Keratinocyte (primary cell): ENCODE measurements at places on chromosomes 3 and 15.

- no peaks in the 10 kb centered on the region for H3K27me3 ChIP-seq
- H3K4me1 ChIP-seq: peaks cover 5% of the 10 kb centered on the region
- H3K27ac ChIP-seq: no peak overlapping the region
- H3K36me3 ChIP-seq: no peaks in the 10 kb centered on the region
These were observed 170.0 kb downstream of the SEMA6D start for GRCh38 chr15:47887241-47887800.

DNA sequence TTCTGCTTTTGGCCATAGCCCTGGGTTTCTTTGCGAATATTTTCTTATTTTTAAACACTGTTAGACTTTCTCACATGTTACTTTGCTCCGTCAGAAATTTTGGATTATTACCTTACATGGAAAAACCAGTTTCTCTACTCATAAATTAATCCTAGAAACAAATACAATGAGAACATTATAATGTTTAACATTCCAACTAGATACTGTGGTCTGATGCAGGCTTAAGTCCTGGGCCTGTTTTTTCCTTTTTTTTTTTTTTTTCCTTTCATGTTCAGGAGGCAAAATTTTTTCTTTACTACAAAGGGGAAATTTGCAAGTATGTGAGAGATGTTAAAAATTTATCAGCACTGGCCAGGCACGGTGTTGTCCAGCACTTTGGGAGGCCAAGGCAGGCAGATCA, 28.9 kb downstream of the POPDC2 start:
- DNase-seq: no peak
- H3K4me3 ChIP-seq: no peak overlapping the region
- H3K4me1 ChIP-seq: peaks cover 6% of the 10 kb centered on the region
- H3K36me3 ChIP-seq: no peaks in the 10 kb centered on the region

- no peaks in the 10 kb centered on the region for H3K36me3 ChIP-seq
- no peaks in the 10 kb centered on the region for H3K27me3 ChIP-seq
- H3K27ac ChIP-seq: no peak overlapping the region
- H3K4me3 ChIP-seq: no peak overlapping the region
- DNase-seq: no peak
- H3K4me1 ChIP-seq: peaks cover 28% of the 10 kb centered on the region
These were observed 147.4 kb downstream of the CMSS1 start for GRCh38 chr3:99965077-99965476.

DNA sequence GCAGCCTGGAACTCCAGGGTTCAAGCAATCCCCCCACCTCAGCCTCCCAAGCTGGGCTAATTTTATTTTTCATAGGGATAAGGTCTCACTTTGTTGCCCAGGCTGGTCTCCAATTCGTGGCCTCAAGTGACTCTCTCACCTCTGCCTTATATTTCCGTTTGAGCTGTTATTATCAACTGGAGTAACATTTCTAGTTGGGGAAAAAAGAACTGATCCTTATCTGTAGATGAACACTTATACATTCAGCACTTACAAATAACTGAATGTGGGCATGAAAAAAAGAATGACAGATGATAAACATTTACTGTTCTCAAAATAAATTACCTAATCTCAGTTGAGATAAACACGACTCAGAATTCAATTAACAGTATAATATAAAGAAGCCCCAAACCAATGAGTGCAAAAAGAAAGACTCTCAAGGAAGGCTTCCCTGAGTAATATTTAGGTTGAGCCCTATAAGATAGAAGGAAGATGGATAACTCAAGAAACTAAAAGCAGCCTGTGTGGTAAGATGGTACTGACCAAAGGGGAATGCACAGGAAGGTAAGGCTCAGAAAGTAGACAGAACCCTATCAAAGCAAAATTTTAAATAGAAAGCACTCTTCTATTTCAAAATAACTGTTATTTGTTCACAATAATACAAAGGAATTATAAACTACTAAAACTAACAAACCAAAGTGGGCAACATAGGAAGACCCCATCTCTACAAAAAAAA, 11.8 kb downstream of the UBE3A start:
- H3K27ac ChIP-seq: no peak overlapping the region
- no peak for DNase-seq
- H3K36me3 ChIP-seq: no peaks in the 10 kb centered on the region
- no peak overlapping the region for H3K4me3 ChIP-seq

DNA sequence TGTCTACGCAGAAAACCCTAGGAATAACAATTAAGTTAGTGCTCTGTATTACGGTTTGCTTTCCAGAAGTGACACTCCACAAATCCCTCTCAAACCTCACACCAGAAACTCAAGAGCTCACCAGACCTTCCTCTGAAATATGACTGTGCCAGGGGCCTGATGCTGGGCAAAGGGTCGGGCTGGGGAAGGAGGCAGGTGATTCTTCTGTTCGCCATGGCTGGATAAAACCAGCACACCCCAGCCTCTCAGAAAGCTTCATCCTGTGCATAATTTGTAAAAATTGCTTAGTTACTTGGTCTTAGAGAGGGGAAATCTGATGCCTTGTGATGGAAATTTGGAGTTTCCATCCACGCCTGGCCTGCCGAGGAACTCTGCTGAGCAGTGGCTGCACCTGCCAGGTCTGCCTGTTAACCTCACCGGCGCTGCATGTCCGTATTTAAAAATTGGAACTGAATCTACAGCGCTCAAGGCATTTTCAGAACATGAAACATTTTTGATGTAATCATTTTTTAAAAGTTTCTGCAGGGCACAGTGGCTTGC, 22.7 kb upstream of the ATP1B3 start:
- H3K27me3 ChIP-seq: no peaks in the 10 kb centered on the region
- H3K4me3 ChIP-seq: no peak overlapping the region
- no peaks in the 10 kb centered on the region for H3K36me3 ChIP-seq
- no peaks in the 10 kb centered on the region for H3K4me1 ChIP-seq
- no peak for DNase-seq

DNA sequence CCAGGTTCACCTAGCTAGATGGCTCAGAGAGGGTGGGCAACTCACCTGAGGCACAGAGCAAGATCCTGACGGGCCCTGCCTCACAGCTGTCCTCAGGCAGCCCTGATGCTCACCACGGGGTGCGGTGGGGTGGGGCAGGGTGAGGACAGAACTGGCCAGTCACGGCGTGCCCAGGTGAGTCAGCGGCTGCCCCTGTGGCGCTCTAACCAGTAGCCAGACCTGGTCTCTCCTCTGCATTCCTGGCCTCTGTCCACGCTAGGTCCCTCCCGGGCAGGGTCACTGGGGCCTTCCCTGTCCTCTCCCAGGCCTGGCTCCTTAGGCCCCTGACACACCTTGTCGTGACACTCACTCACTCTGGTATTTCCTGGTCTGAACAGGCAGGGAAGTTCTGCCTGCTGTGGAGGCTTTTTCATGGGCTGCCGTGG, 901 bp downstream of the ALS2CL start:
- H3K27ac ChIP-seq: peak overlapping the region; percentile 86
- H3K27me3 ChIP-seq: no peaks in the 10 kb centered on the region
- H3K4me1 ChIP-seq: peaks cover 41% of the 10 kb centered on the region
- peak overlapping the region; percentile 72 for H3K4me3 ChIP-seq
